Breast epithelium (tissue), 4 donors: ENCODE measurements at places on chromosomes 6 and 20. TPM values are rescaled to one million over a fixed set of nuclear protein-coding genes. Genes with fewer than 3 reads are reported as not detected.
A peak's percentile ranks its signal among the peaks of the same experiment; 100 is the strongest.

RAB32 gene
- 32.5 TPM for total RNA-seq

SCRT2 gene
- not detected for total RNA-seq

CD40 gene
- total RNA-seq, result 17.0 TPM

ETV7 gene
- 0.80 TPM for total RNA-seq

C6orf132 gene
- 4.2 TPM for total RNA-seq

MPIG6B gene
- not detected for total RNA-seq

SYCP2L gene
- total RNA-seq, result 2.2 TPM

BPIFB2 gene
- not detected for total RNA-seq

SDCBP2 gene
- 5.0 TPM for total RNA-seq

CAGE1 gene
- total RNA-seq, result not detected

HCK gene
- 10.2 TPM for total RNA-seq

PHF10 gene
- 61.6 TPM for total RNA-seq

WFDC12 gene
- not detected for total RNA-seq

- no peak for DNase-seq
Measured at GRCh38 chr20:23419995-23420901, 1.0 kb downstream of the NAPB start.

- no peak for DNase-seq
Measured at GRCh38 chr6:79604583-79605037, 26.5 kb upstream of the SH3BGRL2 start.

GRCh38 chr20:41222703-41223102 is 85.4 kb downstream of the PLCG1 start:
- no peak for DNase-seq

DNA sequence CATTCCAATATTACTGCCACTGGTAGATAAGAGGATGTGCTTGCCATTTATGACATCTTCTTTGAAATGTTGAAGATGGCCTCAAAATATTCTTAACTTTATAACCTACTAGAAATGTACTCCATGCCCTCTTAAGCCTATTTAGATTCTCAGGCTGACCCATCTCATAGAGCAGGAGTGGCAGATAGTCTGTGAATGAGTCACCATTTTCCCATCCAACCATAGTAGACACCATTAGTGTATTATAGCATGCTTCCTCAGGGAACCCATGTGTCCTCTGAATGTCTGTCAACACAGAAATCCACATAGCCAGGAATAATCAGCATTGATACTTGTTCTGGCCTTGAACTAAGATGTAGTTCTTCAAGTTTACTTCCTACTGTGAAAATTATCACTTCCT is 150.2 kb downstream of the IMPG1 start:
- no peak for DNase-seq

- no peak for DNase-seq
Measured at GRCh38 chr20:37463726-37464494, 57.1 kb upstream of the NNAT start.

DNA sequence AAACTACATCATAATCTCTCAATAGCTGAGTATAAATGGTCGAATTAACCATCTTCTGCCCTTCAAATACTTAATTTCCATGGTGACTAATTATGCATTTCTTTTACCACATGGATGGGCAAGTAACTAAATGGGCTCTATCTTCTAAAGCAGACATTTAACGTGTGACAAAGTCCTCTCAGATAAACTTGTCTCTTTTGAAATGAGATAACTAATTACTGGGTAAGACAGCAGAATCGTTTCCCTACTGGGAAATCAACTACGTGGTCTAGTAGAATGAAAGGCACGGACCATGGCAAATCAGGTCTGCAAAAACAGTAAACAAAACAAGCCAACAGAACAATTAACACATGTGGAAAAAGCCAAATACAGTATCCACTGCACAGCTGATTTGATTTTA is 137.7 kb downstream of the BACH2 start:
- no peak for DNase-seq

DNA sequence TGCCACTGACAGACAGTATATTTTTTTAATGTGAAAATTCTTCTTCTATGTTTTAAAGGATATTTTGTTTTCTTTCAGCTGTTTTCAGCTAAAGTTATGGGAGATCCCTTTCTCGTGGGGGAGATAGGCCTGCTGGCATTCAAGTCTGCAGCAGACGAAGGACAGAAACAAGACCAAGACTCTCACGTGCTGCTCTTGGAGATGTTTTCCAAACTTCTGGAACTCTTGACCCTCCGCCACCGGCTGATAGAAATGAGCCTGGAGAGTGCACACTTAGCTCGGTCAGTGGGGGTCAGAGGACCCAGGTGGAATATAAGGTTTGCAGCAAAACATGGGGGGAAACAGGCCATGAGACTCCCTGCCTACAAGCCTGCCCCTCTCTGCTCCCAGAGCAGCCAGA is 120.5 kb downstream of the CD164 start:
- DNase-seq, result no peak

GRCh38 chr6:37500294-37500608 is 558 bp upstream of the CCDC167 start:
- DNase-seq, result no peak

DNA sequence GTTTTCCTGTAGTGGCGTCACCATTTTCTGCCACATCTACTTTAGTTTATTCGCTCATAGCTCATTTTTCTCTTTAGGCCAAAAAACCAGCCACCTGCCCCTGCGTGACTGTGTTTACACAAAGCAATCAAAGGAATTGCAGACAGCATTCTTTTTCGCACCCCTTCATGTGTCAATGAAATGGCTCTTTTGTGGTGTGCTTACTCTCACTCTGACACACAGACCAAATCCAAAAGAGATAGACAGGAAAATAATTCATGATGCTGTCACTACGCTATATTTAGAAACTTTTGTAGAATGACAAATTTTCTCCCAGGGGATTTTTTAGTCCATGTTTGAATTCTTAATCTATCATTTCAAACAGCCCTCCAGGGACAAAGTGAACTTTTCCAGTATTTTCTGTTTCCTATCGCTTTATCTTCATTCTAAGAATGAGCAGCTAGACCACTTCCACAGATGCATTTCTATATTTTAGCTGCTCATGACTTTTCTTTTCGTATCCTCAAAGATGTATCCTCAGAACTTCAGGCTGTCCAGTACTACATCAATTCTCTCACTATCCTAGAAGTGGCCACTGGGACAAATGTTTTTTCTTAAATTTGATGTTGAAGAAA is 37.9 kb upstream of the KHDRBS2 start:
- no peak for DNase-seq

GRCh38 chr20:34249291-34249690 is 8.1 kb downstream of the ASIP start:
- DNase-seq, result no peak

- no peak for DNase-seq
Measured at GRCh38 chr6:135195522-135195921, 14.4 kb downstream of the MYB start.

- no peak for DNase-seq
Measured at GRCh38 chr20:37757550-37757949, 63.7 kb downstream of the CTNNBL1 start.

DNA sequence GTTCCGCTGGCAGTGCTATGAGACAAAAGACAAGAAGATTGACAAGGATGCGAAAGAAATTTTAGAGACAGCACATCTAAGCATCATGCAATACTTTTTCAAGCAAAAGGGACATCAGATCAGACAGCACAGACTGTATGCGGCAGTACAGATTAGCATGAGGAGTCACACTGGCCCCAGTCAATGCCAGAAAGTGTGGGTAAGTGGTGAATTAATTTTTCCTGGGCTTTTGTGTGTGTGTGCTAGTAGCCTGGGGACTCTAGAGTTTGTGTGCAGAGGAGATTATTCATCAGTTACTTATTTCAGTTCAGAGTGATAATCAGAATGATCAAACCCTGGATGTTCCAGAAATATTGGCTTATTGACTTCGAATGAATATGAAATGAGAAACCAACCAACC is 47.2 kb downstream of the LAMA4 start:
- no peak for DNase-seq

GRCh38 chr6:40492187-40492586 is 95.0 kb downstream of the LRFN2 start:
- no peak for DNase-seq

- DNase-seq, result no peak
Measured at GRCh38 chr6:43185391-43185985, 3.5 kb downstream of the CUL9 start.

- DNase-seq, result no peak
Measured at GRCh38 chr20:25397821-25398220, 7.2 kb upstream of the ABHD12 start.

GRCh38 chr6:6315660-6316059 is 4.8 kb downstream of the F13A1 start:
- DNase-seq, result no peak

DNA sequence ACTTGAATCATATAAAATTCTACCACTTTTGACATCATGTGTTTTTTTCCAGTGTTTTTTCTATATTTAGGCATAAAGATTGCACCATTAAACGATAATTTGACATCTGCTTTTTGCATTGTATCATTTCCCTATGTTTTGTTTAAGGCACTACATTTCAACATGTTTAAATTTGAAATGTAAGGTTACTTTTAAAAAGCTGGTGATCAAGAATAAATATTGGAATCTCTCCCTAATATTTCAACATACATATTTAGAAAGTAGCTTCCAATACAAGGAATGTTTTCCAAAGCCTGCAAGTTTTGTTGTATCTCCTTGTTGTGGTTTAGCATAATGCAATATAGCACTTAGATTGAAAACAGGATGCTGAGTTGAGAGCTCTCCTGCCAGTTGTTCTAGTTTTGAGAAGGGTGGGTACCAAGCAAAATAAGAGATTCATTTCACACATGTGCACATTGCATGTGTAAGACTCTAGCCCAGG is 76.5 kb downstream of the SYNJ2 start:
- no peak for DNase-seq

GRCh38 chr6:4322846-4323309 is 187.5 kb upstream of the ECI2 start:
- DNase-seq, result no peak

GRCh38 chr6:82567621-82568020 is 204.0 kb downstream of the TPBG start:
- no peak for DNase-seq

- no peak for DNase-seq
Measured at GRCh38 chr20:26218301-26218700, 521.6 kb upstream of the ZNF337 start.

DNA sequence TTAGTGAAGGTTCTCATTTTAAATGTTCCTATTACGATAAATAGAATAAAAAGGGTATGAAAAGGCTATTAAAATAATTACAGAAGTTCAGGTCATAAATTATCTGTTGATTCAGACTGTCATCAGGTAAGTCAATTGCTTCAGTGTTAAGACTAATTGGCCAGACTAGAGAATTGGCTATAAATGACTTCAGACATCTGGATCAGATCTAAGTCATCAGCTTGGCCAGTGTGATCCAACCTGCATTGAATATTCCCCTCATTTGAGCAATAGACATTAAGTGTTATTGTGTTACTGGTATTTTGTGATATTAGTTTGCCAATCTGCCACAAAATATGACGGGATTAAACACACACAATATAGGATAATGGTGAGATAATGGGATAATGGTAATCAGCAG is 377.6 kb upstream of the CITED2 start:
- DNase-seq, result no peak

DNA sequence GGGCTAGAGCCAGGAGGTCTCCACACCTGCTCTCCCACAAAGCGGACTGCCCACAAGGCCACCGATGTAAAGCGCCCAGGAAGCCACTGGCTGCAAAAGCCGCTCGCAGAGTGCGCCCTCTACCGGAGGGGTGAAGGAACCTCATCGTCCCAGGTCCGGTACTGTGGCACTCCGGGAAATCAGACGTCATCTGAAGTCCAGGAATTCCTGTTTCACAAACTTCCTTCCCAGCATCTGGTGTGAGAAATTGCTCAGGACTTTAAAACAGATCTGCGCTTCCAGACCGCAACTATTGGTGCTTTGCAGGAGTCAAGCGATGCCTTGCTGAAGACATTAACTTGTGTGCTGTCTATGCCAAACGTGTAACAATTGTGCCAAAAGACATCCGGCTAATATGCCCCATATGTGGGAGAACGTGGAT is 115.1 kb upstream of the ARID1B start:
- DNase-seq, result no peak

DNA sequence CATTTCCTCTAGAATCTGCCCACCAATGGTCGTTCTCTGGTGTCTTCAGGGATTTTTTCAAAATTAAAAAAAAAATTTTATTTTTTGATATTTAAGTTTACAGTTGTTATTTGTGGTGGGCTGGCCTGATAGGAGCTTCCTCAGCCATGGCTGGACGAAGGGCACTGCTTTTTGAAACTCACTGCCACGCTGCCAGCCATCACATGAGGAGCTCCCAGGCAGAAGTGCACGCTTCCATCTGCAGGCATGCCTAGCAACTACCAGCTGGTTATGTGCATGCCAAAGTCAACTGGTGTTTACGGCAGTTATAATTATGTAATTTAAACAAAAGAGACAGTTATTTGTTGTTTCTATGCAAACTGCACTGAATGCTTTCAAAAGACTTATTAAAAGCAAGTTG is 105.1 kb downstream of the IRF4 start:
- no peak for DNase-seq

DNA sequence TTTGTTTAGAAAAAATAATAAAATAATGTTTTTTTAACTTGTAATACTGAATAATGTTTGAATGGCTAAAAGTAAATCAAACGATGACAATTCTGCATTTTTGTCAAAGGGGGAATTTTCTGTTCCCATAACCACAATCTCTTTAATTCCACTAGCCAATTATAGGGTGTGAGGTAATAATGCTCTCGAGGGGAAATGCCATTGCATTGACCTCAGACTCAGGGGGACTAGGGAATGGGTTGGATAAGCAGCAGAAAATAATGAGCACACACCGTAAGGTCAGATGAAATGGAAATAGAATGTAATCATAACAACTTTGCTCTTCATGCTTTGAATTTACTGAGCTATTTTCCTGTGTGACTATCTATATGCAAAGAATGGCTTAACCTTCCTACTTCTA is 584.7 kb downstream of the RFPL4B start:
- no peak for DNase-seq

- DNase-seq, result peak; percentile 14
Measured at GRCh38 chr20:61942526-61942925, 123.2 kb downstream of the TAF4 start.

- no peak for DNase-seq
Measured at GRCh38 chr6:152119831-152120230, 312.3 kb downstream of the ESR1 start.

DNA sequence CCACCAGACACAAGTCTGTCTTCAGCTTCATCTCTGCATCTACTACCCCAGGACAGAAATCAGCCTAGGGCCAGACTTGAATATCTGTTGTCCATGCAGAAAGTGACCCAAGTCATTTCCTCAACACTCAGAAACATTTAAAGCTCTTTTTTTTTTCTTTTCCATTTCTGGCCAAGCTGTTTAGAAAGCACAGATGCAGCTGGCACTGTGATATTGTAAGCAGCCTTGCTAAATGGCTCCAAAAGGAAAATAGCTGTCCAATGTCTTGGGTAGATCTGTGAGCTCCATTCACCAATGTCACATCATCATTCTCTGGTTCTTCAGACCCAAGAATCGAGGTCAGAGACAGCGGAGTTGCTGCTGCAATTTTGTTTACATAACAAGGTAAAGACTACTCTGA is 174.2 kb downstream of the PDE7B start:
- DNase-seq, result no peak
